Endothelial cell of umbilical vein (primary cell): ENCODE measurements at places on chromosomes 4 and X. TPM values are rescaled to one million over a fixed set of nuclear protein-coding genes. Genes with fewer than 3 reads are reported as not detected.

The MSX1 gene
- total RNA-seq = 4.1 and 5.0 TPM in 2 replicates

The ASB12 gene
- total RNA-seq = not detected in 2 replicates

The FAM149A gene
- 0.20 and 0.51 TPM in 2 replicates for total RNA-seq

The HTR2C gene
- not detected in 2 replicates for total RNA-seq

GRCh38 chr4:3376266-3376665, 65.5 kb upstream of the HGFAC start:
- no peak for DNase-seq
- no peaks in the 10 kb centered on the region for H3K27me3 ChIP-seq
- H3K4me3 ChIP-seq = no peak overlapping the region
- H3K4me1 ChIP-seq = peaks cover 15% of the 10 kb centered on the region

- no peak overlapping the region for H3K27ac ChIP-seq
- peak overlapping the region; percentile 57 for H3K4me3 ChIP-seq
- no peaks in the 10 kb centered on the region for H3K27me3 ChIP-seq
- no peak for DNase-seq
- no peaks in the 10 kb centered on the region for H3K36me3 ChIP-seq
Observed at GRCh38 chr4:3530663-3531254, 1.5 kb downstream of the LRPAP1 start.

DNA sequence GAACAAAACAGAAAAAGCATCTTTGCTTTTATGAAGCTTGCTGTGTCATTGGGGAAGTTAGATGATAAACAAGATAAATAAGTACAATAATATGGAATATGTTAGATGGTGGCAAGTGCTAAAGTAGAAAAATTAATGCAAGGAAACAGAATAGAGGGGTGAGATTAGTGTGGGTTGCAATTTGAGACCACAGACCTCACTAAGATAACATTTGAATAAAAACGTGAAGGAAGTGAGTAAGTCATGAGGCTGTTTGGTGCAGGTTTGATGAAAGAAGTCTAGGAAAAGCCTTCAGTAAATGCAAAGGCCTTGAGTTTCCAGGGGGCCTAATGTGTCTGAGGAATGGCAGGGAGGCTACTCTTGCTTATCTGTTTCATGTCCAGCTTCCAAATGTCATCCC, 102.5 kb downstream of the CFAP299 start:
- H3K4me3 ChIP-seq = no peak overlapping the region
- no peak for DNase-seq
- H3K4me1 ChIP-seq = no peaks in the 10 kb centered on the region
- H3K27me3 ChIP-seq = no peaks in the 10 kb centered on the region
- H3K36me3 ChIP-seq = no peaks in the 10 kb centered on the region

DNA sequence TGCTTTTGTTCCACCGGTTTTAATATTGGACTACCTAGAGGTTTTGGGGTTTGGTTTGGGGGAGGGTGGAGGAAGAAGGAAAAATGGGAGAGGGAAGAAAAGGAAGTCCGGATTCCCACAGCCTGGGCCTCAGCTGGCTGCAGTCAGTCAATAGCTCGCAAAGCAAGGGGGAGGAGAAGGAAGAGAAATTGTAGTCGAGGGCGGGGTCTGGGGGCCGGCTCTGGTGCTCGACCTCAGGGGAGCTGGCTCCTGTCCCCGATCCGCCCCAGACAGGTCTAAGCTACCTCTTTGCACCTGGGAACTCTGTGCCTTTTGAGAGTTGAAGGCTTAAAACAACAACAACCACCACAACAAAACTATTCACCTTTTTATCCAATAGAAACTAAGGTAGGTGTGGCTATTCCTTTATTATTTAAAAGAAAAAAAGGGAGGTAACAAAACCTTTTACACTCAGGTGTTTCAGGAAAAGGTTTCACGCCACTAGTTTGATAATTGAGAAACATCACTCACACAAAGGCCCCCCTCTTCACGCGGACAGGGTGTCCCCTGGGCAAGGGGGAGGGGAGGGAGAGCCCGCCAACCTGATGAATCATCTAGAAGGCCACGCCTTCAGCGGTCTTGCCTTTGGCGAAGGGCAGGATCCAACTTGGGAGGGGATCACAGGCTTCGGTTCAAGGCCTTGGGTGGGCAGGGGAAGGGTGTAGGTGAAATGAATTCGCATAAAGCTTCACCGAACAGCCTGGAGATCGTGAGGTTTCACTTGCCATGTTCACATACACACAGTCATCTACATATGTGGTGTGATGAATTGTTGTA, 1.6 kb upstream of the LNX1 start:
- H3K4me1 ChIP-seq = peaks cover 9% of the 10 kb centered on the region
- H3K27me3 ChIP-seq = no peaks in the 10 kb centered on the region
- DNase-seq = peak; percentile 46
- H3K27ac ChIP-seq = peak overlapping the region; percentile 44
- no peaks in the 10 kb centered on the region for H3K36me3 ChIP-seq

DNA sequence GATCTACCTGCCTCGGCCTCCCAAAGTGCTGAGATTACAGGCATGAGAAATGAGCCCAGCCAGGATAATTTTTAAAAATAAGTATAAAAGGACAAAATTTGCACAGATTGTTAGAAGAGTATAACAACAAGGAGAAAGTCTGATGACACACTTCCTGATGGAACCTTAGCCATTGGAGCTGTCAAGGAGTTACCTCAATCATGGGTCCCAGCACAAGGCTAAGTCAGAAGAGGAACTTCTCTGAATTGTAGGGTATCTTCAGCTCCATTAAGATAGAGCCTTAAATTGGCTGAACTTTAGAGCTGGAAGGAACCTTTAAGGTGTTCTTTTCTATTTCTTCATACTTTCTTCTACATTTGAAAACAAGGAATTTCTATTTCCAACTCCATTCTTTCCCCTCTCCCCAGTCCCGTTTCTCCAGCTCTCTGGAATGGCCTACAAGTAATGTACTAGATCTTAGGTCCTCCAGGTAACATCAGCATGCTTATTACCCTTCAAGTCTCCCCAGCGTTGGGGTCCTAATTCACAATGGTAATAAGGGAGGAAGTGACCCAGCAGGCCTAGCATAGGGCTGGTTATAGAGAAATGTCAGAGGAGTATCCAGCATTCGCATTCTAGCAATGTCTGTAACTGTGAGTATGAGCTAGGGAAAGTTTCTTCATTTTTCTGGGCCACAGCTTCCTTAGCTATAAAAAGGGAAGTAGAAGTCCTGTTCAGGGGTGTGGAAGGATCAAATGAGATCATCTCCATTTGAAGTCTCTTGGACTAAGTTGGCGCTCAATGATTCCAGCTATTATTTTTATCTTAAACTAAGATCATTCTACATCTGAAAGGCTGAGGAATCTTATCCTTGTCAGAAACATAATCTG, 18.5 kb upstream of the RBPJ start:
- no peak overlapping the region for H3K27ac ChIP-seq
- H3K27me3 ChIP-seq = no peaks in the 10 kb centered on the region
- no peaks in the 10 kb centered on the region for H3K4me1 ChIP-seq

GRCh38 chr4:151991001-151991883, 230.4 kb upstream of the GATB start:
- no peaks in the 10 kb centered on the region for H3K4me1 ChIP-seq
- H3K4me3 ChIP-seq = no peak overlapping the region
- no peak overlapping the region for H3K27ac ChIP-seq
- no peaks in the 10 kb centered on the region for H3K36me3 ChIP-seq
- H3K27me3 ChIP-seq = no peaks in the 10 kb centered on the region

GRCh38 chrX:116493271-116493670, 30.5 kb upstream of the CT83 start:
- H3K36me3 ChIP-seq = no peaks in the 10 kb centered on the region
- no peaks in the 10 kb centered on the region for H3K27me3 ChIP-seq
- no peak for DNase-seq
